Heart left ventricle (tissue), 16 donors: ENCODE measurements at places on chromosomes 2 and 18. TPM values are rescaled to one million over a fixed set of nuclear protein-coding genes. Genes with fewer than 3 reads are reported as not detected.

Gene MAP2
- 3.2 TPM for polyA plus RNA-seq

Gene RAB6C
- polyA plus RNA-seq, result 0.08 TPM

Gene PJVK
- 1.1 TPM for polyA plus RNA-seq

Gene VSNL1
- 8.3 TPM for polyA plus RNA-seq

Gene SPATA3
- not detected for polyA plus RNA-seq

Gene GBX2
- 0.15 TPM for polyA plus RNA-seq

Gene CDKL4
- polyA plus RNA-seq, result 0.11 TPM

Gene CERKL
- polyA plus RNA-seq, result not detected

Gene CD8B2
- polyA plus RNA-seq, result not detected

Gene POTEJ
- polyA plus RNA-seq, result not detected

Gene STARD6
- not detected for polyA plus RNA-seq

Gene STK39
- 18.2 TPM for polyA plus RNA-seq

Gene CSRNP3
- 1.6 TPM for polyA plus RNA-seq

Gene DNER
- 0.82 TPM for polyA plus RNA-seq

Gene VRK2
- polyA plus RNA-seq, result 8.0 TPM

Gene SERPINB5
- not detected for polyA plus RNA-seq

Gene IL37
- not detected for polyA plus RNA-seq

Gene ANKRD53
- polyA plus RNA-seq, result 0.65 TPM

Gene ANKRD44
- polyA plus RNA-seq, result 2.5 TPM

Gene SIX3
- not detected for polyA plus RNA-seq

Gene PUS10
- polyA plus RNA-seq, result 1.9 TPM

Gene SP100
- polyA plus RNA-seq, result 48.8 TPM

Gene CLEC4F
- polyA plus RNA-seq, result 0.04 TPM

Gene THOC1
- polyA plus RNA-seq, result 19.0 TPM

Gene DLX2
- polyA plus RNA-seq, result not detected

Gene LRATD1
- 0.10 TPM for polyA plus RNA-seq

Gene UGT1A3
- polyA plus RNA-seq, result not detected

Gene LONRF2
- 2.4 TPM for polyA plus RNA-seq

Gene UGT1A4
- polyA plus RNA-seq, result not detected

Gene BUB1
- 0.11 TPM for polyA plus RNA-seq
